ENCODE measurements at places on chromosomes 7 and 10.

DNA sequence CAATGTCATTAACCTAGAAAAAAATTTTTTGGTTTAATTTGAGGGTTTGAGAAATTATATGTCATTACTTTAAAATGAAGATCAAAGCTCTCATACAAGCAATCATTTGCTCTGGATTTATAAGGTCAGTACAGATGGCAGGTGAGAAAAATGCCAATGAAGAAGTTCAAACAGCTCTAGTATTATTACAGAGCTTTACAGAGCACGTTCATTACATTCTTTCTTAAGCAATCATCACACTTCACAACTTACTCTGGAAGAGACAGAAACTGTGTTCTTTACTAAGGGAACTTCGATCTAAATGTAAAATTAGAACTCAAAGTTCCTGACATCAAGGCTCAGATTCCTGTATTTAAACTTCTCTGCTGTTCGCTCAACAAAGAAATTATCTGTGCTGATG is 153.4 kb downstream of the ATE1 start:
- no peak for DNase-seq

- no peak for DNase-seq
Observed at GRCh38 chr7:100369105-100369504, 4.2 kb upstream of the PILRA start.

- peak; percentile 92 for DNase-seq
Observed at GRCh38 chr7:92763636-92764423, 72.5 kb downstream of the CDK6 start.

- DNase-seq: no peak
Observed at GRCh38 chr7:15765753-15766152, 79.3 kb upstream of the MEOX2 start.

DNA sequence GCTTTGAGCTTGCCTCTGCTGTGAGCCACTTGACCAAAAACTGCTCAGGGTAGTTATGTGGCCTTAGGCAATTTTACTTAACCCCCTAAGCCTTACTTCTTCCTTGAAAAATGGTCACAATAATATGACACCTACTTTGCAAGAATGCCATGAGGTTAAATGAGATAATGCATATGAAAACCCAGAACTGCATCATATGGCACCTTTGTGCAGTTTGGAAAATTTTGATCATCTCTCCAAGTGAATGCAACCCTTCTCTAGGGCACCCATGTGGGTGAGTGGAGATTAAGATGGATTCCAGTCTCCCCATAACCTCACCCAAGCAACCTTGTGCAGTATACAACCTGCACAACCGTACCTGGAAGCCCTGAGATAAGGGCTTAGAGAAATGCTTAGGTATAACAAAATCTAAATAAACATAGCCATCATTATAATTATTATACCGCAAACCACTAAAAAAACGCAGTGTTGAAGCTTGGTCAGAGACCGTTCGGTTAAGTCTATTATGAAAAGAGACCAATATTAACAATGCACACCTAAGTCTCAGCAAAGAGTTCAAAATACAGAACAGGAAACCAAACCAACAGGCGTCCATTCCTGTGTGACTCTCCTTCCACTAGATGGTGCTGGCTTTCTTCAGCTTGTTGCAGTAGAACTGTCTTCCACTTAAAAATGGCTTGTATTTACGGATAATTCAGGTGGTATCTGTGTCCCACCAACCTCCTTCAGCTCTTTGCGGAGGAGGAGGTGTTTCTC is 21.0 kb upstream of the ASB15 start:
- peak; percentile 53 for DNase-seq

DNA sequence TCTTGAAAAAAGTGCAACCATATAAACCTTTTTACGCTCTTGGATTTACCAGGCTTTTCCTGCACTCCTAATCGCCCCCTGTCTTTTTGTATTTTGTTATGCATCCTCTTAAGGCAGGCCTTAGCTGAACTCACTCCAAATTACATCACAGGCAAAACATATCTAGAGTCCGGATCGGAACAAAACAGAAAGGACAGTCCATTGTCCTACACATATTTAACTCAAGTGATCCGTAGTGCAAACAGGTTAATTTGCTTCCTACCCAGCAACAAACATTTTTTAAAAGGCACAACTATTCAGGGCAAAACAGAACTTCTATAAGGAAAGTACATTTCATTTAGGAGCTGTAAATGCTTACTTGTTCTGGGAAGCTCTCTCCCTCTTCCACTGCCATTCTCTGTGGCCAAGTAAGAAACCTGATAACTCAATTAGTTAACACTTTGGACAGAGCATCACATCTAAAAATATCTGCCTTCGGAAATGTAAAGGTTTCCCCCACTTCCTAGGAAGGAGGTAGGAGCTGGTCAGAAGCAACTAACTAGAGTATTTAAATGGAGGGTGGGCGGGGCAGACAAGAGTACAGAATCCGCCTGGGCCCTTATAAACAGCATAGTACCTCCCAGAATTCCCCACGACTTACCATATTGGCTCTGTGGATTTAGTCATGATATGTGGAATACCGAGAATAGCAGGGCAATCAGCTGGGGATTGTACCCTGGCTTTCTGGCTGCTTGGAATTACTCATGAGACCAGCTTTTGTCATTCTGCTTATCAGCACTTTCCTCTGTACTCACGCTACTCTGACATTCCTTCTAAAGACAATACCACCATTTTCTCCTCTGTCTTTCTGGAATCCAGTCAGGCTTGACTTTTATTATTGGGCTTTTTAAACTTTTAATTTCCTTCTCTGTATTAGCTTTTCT is 89.5 kb downstream of the ANK3 start:
- no peak for DNase-seq

GRCh38 chr7:5630670-5631069 is 150.8 kb downstream of the RNF216 start:
- no peak for DNase-seq

DNA sequence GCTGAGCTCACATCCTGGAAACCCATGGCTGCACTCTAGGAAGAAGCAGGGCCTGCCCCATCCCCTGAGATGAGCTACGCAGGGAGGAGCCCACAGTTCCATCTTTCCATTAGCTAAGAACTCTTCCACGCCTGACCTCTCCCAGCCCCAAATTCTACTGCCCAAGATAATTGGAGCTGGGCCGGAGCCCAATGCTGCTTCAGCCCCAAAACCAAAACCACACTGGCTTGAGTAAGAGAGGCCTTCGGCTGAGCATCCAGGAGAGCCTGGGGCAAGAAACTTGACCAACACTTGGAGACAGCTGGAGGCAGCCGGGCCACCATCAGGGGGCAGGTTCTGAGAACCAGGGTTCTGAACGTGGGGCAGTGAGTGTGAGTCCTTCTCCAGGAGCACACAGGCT is 116.1 kb upstream of the ZMIZ1 start:
- no peak for DNase-seq

- no peak for DNase-seq
Observed at GRCh38 chr10:48672596-48673265, 11.9 kb upstream of the WDFY4 start.

DNA sequence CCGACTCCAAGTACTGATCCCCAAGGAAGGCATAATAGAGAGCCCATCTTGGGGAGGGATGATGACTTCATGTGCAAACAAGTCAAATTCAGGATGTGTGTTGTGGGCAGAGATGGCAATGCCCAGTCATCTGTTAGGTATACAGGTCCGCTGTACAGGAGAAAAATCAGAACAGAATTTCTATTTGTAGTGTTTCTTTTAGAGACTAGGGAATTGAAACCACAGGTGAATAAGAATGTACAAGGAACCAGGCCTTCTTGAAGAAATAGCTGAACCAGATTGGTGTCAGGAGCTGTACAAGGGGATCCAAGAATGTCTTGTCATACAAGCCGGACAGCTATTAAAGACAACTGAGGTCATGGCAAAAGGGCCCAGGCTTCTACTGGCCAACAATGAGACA is 147.9 kb downstream of the PFKFB3 start:
- DNase-seq: no peak

DNA sequence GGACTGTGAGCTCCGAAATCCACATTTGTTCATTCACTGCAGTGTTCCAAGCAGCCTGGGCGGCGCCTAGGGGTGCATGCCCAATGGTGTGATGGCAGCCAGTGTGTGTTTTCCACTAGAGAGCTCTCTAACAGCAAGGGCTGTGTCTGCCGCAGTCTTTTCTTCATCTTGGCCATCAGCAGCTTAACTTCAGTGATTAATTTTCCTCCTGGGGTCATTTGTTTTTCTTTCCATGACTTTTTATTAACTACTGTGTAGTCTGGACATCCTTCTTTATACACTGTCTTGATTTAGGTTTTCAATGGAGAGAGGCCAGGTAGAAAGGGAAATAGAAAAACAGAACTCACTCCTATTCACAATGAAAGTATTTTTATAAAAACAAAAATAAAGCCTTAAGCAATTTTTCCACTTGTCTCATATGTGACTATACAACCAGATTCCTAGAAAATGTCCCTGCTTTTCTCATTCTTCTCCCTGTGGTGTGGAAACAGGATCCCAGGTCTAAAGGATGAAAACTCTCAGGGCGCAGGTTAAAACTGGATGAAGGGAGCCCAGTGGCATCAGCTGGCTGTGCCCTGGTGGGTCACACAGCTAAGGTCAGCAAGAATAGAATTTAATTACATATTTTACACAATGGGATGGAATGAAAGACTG is 176.8 kb downstream of the PKD1L1 start:
- peak; percentile 46 for DNase-seq

DNA sequence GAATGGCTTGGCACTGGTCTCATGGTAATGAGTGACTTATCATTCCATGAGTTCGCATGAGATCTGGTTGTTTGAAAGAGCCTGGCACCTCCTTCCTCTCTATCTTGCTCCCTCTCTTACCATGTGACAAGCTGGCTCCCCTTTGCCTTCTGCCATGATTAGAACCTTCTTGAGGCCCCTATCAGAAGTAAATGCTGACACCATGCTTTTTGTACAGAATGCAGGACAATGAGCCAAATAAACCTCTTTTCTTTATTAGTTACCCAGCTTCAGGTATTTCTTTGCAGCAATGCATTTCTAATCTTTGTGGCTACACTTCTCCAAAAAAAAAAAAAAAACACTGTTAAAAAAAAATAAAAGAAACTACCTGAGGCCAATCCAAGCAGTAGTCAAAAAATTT is 17.1 kb upstream of the SLC13A1 start:
- no peak for DNase-seq

DNA sequence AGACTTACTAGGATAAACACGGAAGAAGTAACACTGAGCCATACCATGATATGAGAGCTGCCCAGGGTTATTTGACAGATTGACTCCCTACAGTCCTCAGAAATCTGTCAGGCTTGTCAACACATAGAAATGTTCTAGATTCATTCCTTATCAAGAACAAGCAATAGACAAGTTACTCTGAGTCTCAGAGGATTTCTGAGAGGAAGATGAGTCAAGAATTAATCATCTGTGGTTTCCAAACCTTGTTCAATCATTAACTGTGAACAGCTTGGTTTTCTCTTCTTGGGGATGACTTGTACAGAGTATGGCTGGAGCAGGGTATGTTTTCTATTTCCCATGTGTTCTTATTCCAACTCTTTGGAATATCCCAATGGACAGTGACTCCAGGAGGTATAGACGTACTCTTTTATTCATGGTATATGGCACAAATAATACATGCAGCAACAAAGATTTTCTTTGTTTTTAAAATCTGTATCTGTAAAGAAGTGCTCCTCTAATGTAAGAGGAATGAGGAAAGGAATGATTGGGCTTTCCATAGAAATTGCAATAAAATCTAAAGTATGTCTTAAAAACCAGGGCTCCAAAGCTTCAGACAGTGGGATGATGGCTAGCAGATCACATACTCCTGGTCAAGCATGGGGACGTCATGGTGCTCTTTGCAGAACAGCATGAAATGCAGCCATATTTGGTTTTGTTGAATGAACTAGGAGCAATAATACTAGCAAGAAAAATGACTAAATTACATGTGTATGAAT is 11.9 kb upstream of the SFR1 start:
- DNase-seq: peak; percentile 92

DNA sequence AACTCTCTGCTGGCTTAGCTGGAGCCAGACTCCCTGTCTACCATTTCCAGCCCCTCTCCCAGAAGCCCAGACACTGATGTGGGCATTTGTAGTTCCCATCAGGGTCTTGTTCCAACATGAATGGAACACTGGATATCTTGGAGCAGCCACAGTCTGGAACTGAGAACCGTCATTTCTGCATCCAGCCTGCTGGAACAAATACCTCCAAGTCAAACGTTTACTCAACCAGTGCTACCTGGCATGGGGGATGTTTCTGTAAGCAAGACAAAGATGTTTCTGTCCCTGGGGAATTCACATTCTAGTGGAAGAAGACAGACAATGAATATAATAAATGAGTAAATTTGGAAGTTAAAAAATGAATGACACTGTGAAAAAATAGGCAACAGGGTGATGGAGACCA is 70.8 kb upstream of the ZNF438 start:
- no peak for DNase-seq

DNA sequence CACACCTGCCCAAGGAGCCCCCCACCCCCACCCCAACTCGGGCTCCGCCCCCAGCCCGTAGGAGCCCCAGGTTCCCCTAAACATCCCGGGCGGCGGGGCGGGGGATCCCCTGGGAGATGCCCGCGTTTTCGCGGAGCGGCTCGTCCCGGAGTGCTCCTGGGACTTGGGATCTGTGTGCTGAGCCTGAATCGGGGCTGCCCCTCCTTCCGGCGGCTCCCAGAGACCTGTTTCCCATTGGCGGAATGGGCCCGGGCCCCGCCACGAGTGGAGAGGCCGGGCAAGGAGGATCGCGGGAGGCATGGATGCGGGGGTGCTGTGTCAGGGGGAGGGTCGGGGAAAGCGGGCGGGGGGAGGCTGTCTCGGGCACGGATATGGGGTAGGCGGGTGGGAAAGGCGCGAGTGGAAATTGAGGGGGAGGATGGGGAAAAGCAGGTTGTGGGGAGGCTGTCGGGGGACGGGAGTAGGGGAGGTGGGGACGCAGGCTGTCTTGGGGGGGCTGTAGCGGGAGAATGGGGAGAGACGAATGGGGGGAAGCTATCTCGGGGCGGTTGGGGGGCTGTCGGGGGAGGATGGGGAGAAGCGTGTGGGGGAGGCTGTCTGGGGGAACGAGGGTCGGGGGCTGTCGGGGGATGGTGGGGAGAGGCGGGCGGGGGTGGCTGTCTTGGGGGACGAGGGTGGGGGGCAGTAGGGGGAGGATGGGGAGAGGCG is 572 bp upstream of the BHLHA15 start:
- DNase-seq: no peak
